Activated CD8-positive, alpha-beta T cell treated with anti-CD3 and anti-CD28 coated beads, Interleukin-2, amount 10 ng/mL, durations not matched to agents 7 days and 5 days (primary cell): ENCODE measurements at places on chromosomes 13 and 19.

- DNase-seq, result no peak
Measured at GRCh38 chr13:69243366-69243765, 864.3 kb upstream of the ATXN8OS start.

GRCh38 chr19:16532440-16533234 lies 9.6 kb downstream of the CHERP start:
- DNase-seq, result no peak

DNA sequence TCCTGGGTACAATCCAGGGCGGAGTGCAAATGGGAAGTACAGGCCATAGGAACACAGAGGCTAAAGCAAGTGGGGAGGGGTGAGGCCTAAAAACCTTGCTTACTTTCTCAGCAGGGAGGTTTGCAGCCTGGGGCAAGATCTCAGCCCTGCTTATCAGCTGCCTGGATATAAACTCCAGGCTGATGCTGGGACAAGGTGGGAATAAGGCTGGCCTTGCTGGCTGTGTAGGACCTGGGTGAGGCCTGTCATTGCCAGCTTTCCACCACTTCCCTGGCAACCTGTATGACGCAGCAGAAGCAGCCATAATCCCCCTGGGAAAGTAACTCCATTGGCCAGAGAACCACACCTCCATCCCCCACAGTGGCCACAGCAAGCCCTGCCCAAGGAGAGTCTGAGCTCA lies 279.1 kb upstream of the ATXN8OS start:
- no peak for DNase-seq

DNA sequence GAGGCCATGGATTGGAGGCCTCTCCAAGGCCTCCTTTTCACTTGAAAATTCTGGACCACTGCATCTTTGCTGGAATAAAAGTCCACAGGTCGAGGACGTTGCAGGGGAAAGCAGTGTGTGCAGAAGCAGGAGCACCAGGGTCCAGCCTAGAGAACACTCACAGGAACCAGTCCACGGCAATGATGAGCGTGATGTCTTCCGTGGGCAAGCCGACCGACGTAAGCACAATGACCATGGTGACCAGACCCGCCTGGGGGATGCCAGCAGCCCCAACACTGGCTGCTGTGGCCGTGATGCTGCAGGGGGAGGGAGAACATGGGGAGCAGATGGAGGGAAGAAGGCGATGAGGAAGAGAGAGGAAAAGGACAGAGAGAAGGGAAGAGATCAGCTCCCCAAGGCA lies 11.5 kb downstream of the OR7C2 start:
- DNase-seq, result no peak

DNA sequence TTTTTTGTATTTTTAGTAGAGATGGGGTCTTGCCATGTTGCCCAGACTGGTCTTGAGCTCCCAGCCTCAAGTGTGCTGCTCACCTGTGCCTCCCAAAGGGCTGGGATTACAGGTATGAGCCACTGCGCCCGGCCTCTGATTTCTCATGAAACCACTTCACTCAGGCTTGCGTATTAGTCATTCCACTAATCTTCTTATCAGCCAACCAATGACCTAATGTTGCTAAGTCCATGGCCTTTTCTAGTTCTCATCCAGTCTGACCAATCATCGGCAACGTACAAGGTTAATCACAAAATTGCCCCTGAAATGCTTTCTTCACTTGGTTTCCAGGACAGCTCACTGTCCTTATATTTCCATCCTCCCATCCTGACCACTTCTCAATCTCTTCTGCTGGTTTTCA lies 605.3 kb upstream of the SLC10A2 start:
- no peak for DNase-seq

GRCh38 chr13:99215184-99215830 lies 14.7 kb downstream of the UBAC2 start:
- DNase-seq, result peak; percentile 78

DNA sequence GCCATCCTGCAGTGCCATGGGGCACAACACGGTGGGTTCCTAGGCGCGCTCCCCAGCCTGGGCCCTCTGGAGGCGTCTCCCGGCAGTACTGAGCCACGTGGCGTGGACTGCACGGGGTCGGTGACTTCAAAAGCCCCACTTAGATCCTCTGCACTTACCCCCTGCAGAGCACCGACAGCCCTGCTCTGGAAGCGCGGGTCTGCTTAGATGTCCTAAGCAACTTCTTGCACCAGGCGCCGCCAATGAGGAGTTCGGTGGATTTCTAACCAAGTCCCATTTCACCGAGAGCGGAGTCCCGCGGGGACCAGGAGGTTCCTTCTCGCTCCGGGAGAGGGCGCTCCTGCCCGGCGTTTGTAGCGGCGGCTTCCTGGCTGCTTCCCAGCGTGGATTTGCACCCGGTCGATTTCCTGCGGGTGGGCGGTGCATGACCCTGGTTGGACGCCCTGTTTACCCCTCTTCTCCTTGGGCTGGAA lies 25.2 kb upstream of the ZNF845 start:
- DNase-seq, result peak; percentile 30

GRCh38 chr13:38419312-38419873 lies 69.7 kb downstream of the UFM1 start:
- no peak for DNase-seq

DNA sequence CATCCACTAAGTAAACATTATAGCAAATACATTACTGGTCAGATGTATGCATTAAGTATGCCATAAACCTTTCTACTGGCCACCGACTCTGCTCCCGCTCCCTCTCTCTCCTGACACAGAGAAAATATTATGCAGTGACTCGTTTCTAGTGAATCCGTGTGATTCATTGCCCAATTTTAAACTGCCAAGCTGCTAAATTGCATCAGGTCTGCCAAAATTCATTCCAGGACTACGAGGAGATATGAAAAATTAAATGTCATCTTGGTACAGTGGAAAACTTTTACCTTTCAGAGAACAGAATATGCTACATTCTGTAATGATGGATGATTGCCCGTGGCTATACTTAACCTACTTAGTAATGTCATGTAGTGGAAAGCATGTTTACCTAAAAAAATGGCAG lies 368.8 kb upstream of the TSHZ3 start:
- no peak for DNase-seq

DNA sequence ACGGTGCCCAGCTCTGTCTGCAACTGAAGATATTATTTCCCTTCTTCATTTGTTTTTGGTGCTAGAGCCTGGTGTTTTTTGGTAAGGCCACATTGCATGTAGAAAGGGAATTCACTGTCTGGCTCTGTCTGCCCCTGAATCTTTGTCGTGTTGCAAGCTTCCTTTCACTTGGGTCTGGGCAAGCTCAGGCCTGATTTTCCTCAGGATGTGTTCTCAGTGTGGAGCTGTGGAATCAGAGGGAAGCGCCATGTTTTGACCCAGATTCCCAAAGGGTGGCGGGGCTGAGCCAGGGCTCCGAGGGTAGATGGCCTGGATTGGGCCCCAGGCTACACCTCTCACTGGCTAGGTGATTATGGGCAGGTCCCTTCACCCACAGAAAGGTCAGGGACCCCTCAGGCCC lies 8.6 kb downstream of the PRKCSH start:
- DNase-seq, result no peak

GRCh38 chr19:12868540-12869112 lies 12.6 kb downstream of the DNASE2 start:
- DNase-seq, result no peak

DNA sequence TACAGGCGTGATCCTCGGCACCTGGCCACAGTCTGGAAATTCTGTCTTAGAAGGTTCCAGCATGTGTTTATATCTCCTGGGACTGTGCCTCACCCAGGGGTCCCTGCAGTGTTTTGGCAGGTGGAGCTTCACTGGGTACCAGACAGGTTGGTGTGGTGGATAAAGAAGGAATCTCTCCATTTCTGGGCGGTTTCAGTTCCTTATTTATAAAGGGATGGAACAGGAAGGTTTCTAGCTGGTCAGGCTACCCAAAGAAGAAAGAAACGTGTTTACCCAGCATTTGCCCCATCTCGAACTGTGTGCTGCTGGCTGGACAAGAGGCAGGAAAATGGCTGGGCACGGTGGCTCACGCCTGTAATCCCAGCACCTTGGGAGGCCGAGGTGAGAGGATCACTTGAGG lies 9.8 kb downstream of the PNPLA6 start:
- DNase-seq, result no peak

DNA sequence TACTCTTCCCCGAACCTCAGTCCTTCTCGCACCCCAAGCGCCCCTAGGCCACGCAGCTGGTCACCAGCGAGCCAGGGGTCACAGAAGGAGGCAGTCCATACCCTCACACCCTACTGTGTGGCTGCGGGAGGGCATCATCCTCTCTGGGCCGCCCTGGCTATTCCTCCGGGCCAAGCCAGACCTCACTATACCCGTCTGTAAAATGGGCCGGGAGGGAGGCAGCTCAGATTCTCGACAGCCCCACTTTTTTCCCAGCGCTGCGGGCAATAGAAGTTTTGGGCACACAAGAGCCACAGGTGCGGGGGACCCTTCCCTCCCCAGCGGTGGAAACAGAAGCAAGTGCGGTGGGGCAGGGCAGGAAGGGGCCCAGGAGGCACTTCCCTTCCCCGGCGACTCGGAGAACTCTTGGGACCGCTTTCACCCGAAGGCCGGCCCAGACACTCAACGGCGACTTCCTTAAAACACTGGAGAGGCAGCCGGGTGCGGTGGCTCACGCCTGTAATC lies 5.6 kb upstream of the ARRDC2 start:
- DNase-seq, result no peak

- no peak for DNase-seq
Measured at GRCh38 chr13:76035711-76036110, 399.6 kb downstream of the LMO7 start.

GRCh38 chr13:46953941-46954340 lies 57.1 kb upstream of the HTR2A start:
- DNase-seq, result no peak

DNA sequence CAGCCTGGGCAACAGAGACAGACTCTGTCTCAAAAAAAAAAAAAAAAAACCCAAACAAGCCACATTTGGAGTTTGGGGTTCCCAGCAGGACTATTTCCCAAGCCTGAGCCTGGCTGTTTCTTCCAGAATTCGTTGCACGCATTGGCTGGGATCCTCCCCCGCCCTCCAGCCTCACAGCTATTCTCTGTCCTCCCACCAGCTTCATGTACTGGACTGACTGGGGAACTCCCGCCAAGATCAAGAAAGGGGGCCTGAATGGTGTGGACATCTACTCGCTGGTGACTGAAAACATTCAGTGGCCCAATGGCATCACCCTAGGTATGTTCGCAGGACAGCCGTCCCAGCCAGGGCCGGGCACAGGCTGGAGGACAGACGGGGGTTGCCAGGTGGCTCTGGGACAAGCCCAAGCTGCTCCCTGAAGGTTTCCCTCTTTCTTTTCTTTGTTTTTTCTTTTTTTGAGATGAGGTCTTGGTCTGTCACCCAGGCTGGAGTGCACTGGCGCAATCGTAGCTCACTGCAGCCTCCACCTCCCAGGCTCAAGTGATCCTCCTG lies 26.7 kb downstream of the LDLR start:
- DNase-seq, result no peak
